ENCODE measurements at places on chromosomes 13 and 19.

GRCh38 chr19:4370418-4371041 lies 27.2 kb downstream of the MPND start:
- no peak for DNase-seq

GRCh38 chr13:29801737-29802305 lies 48.6 kb downstream of the UBL3 start:
- no peak for DNase-seq

- no peak for DNase-seq
Measured at GRCh38 chr19:1858412-1859081, 4.8 kb downstream of the KLF16 start.

DNA sequence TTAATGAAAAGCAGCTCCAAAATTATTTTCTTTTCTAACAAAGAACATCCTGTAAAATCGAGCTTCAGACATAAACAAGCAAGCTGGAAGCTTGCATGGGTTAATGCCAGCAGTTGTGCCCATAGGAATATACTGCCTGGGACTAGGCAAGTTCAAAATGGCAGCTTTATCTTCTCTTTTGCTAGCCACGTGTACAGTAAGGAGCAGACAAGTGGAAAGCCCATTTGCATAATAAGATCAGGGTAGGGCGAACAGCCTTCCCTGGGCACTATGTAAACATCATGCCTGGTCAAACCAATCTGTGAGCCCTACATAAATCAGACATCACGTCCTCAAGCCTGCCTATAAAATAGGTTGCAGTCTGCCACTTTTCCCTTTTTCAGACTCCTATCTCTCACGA lies 489.7 kb downstream of the RFC3 start:
- DNase-seq = no peak

- no peak for DNase-seq
Measured at GRCh38 chr13:27194895-27195764, 23.5 kb upstream of the USP12 start.

- DNase-seq = no peak
Measured at GRCh38 chr13:39099231-39099630, 61.0 kb downstream of the NHLRC3 start.

DNA sequence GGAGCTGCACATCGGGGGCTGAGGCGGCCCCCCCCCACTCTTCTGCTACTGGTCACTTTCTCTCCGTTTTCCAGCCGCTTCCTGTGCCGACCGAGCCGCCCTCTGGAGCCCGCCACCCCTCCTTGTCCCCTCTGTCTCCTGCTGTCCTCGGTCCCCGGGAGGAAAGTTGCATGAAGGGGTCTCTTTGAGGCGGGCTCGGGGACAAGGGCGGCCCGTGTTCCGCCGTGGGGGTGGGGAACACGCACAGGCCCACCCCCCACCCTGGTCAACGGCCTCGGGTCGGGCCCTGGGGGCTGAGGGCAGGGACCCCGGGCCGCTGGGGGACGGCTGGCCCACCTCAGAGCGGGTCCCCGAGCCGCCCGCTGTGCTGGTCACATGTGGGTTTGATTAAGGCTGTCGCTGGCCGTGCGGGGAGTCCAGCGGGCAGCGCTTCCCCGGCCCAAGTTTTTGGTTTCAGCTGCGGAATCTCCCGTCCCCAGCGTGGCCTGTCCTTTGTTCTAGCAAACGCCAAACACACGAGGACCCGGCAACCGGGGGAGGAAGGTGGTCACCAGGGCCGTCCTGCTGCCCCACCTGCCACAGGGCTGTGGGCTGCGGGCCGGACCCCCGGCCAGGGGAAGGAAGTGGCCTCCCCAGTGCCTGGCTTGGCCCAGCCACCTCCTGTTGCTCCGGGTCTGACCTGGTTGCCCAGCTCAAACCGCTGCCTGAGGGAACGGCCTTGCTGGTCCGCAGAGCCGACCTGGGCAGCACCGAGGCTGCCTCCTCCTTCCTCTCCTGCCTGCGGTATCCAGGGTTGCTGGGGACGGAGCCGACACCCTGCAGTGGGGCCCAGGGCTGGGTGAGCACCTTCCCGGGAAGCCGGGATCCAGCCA lies 1.9 kb downstream of the EFNA2 start:
- DNase-seq = no peak

GRCh38 chr13:99376132-99376531 lies 68.9 kb upstream of the GPR183 start:
- no peak for DNase-seq

DNA sequence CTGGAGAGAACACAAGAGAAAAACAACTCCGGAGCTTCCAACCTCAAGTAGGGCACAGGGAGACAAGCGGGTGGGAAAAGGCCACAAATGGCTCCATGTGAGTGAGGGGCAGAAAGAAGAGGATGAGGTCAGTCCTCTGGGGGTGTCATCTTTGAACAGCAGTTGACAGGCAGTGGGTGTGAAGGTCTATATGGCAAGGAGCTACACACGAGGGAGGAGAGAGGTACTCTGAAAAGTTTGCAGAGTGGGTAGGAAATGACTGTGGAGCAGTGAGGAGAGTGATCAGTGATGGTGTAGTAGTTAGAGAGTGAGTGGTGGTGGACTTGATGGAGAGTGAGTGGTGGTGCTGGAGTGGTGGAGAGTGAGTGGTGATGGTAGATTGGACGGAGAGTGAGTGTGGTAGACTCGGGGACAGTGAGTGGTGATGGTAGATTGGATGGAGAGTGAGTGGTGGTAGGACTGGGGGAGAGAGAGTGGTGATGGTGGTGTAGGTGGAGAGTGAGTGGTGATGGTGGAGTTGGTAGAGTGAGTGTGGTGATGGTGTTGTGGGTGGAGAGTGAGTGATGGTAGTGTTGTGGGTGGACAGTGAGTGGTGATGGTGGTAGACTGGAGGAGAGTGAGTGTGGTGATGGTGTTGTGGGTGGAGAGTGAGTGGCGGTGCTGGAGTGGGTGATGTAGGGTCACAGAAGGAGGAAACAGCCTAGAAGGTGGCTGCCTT lies 4.0 kb downstream of the TFDP1 start:
- DNase-seq = no peak

DNA sequence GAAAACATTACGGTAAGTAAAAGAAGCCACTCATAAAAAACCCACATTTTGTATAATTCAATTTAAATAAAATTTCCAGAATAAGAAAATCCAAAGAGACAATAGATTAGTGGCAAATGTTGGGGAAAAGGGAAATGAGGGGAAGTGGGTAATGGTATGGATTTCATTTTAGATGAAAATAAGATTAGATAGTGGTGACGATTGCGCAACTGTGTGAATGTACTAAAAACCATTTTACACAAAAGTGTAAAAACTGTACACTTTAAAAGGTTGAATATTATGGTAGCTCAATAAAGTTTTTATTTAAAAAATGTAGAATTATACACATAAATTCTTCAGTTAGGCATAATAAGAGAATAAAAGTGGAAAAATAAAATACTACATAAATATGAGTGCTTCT lies 3.7 kb downstream of the MBD3L1 start:
- no peak for DNase-seq

DNA sequence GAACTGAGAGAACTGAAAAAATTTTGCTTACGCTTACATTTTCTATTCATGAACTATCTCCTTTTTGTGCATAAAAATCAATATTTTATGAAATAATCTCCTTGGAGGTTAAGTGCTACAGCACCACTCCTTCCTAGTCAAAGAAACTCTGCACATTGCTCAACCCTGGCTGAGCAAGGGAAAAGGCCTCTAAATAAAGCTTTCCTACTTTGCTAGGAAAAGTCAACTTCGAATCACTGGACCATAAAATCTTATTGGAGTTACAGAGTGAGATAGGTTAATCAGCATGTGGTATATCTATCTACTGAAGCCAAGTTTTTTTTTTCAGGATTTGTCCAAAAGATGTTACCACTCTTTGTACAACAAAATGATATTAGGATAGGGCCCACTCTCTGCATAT lies 57.5 kb upstream of the HMGB1 start:
- no peak for DNase-seq

DNA sequence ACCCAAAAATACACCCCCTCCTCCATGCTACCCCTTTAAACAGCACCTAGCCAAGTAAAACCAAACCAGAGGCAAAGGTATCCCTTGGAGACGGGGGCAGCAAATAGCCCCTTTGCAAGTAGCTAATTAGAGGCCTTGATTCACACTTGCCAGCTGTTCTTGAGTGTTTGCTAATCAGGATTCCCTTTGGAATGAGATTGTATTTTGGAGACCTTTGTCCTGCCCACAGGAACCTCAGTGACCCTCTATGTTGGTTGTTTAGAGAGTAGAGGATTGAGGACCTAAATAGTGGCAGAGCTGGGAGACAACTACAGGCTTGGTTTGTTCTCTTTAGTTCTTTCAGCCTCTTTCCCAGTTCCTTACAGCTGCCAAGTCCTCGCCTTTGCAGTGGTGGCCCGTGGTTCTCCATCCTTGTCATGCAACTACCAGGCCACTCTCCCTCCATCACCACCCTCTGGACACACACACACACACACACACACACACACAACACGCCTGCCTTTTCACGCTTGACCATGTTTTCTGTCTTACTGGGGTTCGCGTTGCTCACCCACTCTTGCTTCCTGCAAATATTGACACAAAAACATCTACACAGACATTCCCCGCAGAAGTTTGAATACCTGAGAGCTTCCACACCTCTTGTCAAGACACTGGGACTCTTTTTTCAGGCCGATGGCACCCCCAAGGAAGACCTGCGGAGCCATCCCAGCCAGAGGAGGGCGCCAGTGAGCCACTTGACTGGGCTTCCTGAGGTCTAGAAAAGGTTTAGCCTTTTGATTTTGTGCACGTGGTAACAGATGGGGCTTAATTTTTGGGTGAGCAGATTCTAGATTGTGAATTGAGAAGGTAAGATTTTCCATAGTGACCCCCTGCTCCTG lies 80.0 kb upstream of the GPR183 start:
- DNase-seq = peak; percentile 90

GRCh38 chr19:19131989-19132388 lies 6.3 kb downstream of the TMEM161A start:
- no peak for DNase-seq

GRCh38 chr19:39906820-39907611 lies 27.4 kb downstream of the FCGBP start:
- DNase-seq = no peak

- DNase-seq = no peak
Measured at GRCh38 chr19:47330466-47330869, 1.5 kb upstream of the C5AR2 start.

- DNase-seq = peak; percentile 98
Measured at GRCh38 chr19:45677351-45678230, 9.6 kb downstream of the GIPR start.

DNA sequence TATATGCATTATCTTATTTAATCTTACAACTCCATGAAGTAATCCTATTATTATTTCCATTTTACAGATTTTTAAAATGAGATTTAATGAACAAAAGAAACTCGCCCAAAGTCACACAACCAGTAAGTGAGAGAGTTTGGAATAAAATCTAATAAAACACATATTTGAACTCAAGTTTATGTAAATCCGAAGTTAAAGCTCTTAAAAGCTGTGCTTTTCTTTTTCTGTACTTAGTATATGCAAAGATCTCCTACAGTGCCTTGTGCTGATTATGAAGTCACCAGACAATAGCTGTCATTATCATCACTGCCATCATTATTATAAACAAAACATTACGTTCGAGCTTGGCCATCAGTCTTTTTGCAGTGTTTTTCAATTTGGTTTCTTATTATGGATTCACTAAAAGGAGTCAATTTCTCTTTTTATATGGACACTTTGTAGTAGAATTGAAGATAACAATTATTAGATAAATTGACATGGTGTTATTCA lies 29.7 kb upstream of the ENOX1 start:
- DNase-seq = no peak

- no peak for DNase-seq
Measured at GRCh38 chr13:107234319-107235073, 666.6 kb upstream of the ARGLU1 start.

DNA sequence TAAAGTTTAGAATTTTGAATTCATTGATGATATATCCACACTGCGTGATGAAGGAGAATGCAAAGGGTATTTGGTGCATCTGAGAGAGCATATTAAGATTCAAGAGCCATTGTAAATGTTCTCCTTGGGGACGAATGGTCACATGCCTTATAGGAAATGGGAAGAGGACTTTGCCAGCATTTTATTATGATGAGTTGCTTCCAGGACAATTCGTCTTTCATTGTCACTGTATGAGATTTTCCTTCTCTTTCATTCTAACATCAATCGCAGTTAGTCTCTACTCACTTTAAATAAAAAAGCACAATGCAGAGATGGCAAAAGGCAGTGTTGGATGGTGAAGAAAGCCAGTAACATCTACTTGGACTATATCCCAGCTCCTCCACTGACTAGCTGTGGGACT lies 21.4 kb downstream of the WDFY2 start:
- no peak for DNase-seq

DNA sequence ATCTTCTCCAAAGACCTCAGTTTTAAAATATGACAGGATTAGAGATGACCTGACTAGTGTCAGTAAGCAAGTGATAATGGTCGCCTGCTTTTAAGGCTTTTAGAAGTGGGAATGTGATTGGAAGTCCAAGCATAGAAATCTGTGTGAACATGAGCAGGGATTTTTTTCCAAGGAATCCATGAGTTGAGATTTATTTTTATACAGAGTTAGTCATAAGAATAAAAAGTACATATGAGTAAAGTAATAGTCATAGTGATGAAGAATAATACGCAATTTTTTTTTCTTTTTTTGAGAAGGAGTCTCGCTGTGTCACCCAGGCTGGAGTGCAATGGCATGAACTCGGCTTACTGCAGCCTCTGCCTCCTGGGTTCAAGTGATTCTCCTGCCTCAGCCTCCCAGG lies 1.6 kb downstream of the ZNF546 start:
- DNase-seq = no peak

DNA sequence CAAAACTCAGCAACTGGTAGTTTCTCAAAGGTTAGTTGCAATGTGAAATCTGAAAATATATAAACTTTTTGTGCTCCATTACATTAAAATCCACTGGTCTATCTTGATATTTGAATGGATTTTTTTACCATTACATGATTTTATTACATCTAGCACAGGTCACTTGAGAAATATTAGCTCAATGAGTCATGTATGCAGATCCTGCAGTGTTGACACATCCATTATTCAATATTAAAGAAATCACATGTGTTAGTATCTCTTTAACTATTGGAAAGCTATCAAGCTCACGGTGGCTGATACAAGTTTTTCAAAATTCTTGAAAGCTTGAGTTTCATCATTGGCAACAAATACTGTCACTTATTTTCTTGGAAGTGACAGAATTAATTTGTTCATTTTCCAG lies 373.9 kb upstream of the TSHZ3 start:
- DNase-seq = no peak

GRCh38 chr19:39698535-39698934 lies 5.7 kb upstream of the LGALS14 start:
- no peak for DNase-seq

- DNase-seq = peak; percentile 85
Measured at GRCh38 chr13:27375686-27376326, 48.6 kb upstream of the GTF3A start.

DNA sequence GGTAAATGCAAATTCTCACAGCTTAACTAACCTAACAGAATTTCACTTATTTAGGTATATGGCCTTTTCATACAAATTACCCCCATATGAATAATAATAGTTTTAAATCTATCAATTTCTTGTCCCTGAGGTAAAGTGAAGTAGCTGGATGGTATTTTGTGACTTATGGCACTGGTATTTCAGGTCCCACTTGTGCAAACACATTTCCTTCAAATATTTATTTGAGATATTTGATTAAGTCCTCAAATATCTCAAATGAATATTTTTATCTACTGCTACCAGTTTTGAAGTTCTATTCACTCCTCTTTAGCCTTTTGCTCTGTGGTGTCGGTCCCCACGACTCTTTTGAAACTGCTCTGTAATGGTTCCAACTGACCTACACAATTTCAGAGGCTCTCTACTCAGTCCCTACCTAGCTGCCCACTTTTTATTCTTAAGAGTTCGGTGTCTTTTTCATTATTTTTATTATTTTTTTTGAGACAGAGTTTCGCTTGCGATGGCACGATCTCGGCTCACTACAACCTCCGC lies 59.6 kb upstream of the ZDHHC20 start:
- DNase-seq = no peak

- peak; percentile 55 for DNase-seq
Measured at GRCh38 chr19:46489445-46490272, 6.0 kb downstream of the PNMA8B start.
